ENCODE measurements at places on chromosomes 12 and 14.

GRCh38 chr14:34088914-34089313 lies 138.0 kb upstream of the EGLN3 start:
- no peak for DNase-seq

DNA sequence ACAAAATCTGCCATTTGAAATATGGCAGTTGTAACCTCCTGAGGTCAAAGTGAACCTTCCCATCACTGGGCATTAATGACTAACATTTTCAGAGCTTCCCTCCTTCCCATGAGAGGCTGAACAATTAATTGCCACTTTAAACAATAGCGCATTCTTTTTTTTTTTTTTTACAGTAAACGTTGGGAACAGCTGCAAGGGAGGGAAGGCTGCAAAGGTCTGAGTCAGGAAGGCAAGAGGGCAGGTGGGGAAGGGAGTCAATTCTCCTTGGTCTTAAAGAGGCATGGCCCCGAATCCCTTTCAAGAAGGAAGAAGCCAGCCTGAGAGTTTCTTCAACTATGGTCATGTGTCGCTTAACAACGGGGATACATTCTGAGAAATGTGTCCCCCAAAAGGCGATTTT lies 41.0 kb upstream of the PLEKHG3 start:
- no peak for DNase-seq

GRCh38 chr14:91861091-91861490 lies 6.2 kb downstream of the TC2N start:
- no peak for DNase-seq

DNA sequence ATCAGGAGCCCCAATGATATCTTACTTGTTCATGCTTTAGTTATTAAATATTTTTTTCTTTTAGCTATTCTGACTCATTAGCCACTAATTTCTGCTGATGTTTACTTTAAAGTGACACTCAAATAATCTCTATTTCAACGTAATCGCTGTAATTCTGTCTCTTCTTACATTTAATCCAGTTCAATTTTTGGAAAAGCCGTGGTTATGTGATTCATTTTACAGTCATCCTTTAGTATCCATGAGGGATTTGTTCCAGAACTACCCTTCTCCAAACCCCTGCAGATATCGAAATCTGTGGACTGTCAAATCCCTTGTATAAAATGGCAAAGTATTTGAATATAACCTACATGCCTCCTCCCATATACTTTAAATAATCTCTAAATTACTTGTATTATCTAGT lies 1103.4 kb downstream of the LRFN5 start:
- no peak for DNase-seq

GRCh38 chr12:10753059-10753458 lies 29.9 kb upstream of the YBX3 start:
- DNase-seq = no peak

- no peak for DNase-seq
These were observed 5.8 kb downstream of the A2M start for GRCh38 chr12:9109737-9110491.
